Left renal cortex interstitium (tissue), 4 donors: ENCODE measurements at places on chromosomes 3 and 15. TPM values are rescaled to one million over a fixed set of nuclear protein-coding genes. Genes with fewer than 3 reads are reported as not detected.

GRCh38 chr3:40490916-40491315, 14.0 kb downstream of the ZNF619 start:
- DNase-seq: no peak

DNA sequence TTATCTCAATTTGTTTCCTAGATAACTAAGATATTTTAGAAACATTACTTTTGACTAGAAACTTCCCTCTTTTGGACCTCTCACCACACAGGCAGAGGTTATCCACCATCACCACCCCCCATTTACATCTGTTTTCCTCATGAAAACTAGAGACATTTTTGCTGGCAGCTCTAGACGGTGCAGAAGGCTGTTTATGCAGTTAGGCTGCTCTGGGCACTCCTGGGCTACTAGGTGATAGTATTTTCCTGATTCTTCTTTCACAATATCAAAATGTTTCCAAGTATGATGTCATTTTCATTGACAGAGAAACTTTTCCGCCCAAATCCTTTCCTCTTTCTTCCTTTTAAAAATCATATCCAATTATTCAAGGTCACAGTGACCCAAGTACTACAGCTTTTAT, 67.1 kb downstream of the PLOD2 start:
- DNase-seq: no peak

DNA sequence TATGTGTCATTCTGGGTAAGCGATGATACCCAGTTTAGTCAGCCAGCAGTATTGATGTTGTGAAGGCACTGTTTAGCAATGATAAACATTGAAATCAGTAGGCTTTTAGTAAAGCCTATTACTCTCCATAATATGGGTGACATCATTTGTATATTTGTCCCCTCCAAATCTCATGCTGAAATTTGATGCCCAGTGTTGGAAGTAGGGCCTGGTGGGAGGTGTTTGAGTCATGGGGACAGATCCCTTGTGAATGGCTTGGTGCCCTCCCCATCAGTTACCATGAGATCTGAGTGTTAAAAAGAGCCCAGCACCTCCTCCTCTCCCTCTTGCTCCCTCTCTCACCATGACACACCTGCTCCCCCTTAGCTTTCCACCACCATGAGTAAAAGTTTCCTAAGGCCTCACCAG, 31.4 kb upstream of the FAN1 start:
- DNase-seq: no peak

LMAN1L gene
- polyA plus RNA-seq: not detected

GRCh38 chr3:55122312-55122711, 194.5 kb upstream of the LRTM1 start:
- no peak for DNase-seq
